Right atrium auricular region (tissue), 2 donors: ENCODE measurements at places on chromosomes 3 and 15. TPM values are rescaled to one million over a fixed set of nuclear protein-coding genes. Genes with fewer than 3 reads are reported as not detected.

- DNase-seq: peak; percentile 16
Measured at GRCh38 chr15:44554934-44555723, 18.2 kb downstream of the EIF3J start.

DNA sequence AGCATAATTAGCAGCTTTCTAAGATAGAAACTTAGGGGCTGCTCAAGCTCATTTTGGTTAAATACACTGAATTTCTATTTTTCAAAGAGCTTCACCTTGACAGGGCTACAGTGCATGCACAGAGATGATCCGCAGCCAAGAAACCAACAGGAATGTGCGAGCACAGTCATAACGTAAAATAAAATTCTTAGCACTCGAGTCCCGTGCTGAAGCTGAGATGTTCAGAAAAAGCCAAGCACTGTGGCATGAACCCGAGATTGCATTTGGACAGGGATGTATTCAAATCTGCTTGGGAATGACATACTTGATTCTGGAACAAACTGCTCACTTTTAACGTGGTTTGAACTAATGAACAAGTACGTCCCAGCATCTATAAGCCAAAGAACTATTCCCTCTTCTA is 340.3 kb downstream of the FOXP1 start:
- no peak for DNase-seq

FBXW12 gene
- total RNA-seq: not detected

- no peak for DNase-seq
Measured at GRCh38 chr3:154304936-154305335, 19.4 kb downstream of the DHX36 start.

PAK6 gene
- 15.3 TPM for total RNA-seq

PML gene
- 27.3 TPM for total RNA-seq

SLC24A5 gene
- total RNA-seq: not detected

- DNase-seq: no peak
Measured at GRCh38 chr15:66670175-66670574, 31.9 kb upstream of the SMAD6 start.

GRCh38 chr3:177883957-177884356 is 652.3 kb upstream of the KCNMB2 start:
- no peak for DNase-seq

DNA sequence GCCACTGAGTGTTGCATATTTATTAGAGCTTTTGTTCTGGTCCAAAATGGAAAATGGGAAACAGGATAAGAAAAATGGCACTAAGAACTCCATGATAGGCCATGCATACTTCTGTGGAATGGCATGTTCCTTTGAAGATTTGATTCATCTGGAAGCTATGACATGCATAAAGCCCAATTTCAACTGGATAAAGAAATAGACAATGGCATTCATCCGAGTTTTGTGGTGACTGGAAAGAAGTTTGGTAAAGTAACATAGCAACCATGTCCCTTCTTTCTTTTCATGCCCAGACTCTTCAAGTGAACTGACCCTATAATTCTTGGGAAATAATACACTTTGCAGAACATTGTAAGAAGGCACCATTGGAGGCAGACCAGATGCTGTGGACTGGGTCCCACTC is 368.4 kb upstream of the IL12A start:
- DNase-seq: no peak

DNA sequence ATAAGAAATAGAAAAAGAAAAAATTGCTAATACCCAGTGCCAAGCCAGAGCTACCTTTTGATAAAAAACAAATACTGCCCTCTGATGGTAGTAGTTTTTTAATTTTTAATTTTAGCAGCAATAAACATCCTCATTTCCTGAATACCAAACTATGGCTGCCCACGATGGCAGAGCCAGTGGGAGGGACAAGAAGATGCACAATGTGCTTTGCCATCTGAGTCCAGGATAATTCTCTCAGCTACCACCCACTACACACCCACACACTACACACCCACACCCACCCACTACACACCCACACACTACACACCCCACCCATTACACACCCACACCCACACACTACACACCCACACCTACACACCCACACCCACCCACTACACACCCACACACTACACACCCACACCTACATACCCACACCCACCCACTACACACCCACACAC is 17.8 kb downstream of the CEP19 start:
- no peak for DNase-seq

GRCh38 chr3:52453496-52454249 is at the start of gene TNNC1:
Gene TNNC1, minus strand, starts transcription at chr3:52454041. Its CDS starts 26 bp downstream, at chr3:52454015.
- DNase-seq: no peak

DNA sequence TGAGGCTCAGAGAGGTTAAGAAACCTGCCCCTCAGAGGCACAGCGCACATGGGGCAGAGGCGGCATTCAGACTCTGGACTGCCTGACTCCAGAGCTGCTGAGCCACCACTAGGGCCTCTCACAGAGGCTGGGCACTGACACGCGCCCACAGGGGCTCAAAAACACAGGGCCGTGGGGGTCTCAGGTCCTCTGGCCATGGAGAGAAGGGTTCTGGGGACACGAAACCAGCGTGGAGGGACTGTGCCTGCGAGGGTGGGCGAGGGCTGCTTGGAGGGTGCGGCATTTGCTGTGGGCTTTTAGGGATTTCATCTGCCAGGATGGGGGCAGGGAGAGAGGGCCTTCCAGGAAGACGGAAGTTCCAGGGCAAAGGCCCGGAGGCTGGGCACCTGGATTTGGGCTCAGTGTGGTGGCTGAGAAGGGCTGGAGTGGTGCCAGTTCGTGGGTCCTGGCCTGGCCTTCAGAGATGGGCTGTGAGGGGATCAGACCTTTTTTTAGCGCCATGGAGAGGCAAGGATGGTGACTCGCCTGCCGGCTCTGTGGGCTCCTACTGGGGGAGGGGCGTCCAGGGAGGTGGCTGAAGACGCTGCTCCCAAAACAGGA is 69.6 kb downstream of the EFCAB12 start:
- no peak for DNase-seq

DNA sequence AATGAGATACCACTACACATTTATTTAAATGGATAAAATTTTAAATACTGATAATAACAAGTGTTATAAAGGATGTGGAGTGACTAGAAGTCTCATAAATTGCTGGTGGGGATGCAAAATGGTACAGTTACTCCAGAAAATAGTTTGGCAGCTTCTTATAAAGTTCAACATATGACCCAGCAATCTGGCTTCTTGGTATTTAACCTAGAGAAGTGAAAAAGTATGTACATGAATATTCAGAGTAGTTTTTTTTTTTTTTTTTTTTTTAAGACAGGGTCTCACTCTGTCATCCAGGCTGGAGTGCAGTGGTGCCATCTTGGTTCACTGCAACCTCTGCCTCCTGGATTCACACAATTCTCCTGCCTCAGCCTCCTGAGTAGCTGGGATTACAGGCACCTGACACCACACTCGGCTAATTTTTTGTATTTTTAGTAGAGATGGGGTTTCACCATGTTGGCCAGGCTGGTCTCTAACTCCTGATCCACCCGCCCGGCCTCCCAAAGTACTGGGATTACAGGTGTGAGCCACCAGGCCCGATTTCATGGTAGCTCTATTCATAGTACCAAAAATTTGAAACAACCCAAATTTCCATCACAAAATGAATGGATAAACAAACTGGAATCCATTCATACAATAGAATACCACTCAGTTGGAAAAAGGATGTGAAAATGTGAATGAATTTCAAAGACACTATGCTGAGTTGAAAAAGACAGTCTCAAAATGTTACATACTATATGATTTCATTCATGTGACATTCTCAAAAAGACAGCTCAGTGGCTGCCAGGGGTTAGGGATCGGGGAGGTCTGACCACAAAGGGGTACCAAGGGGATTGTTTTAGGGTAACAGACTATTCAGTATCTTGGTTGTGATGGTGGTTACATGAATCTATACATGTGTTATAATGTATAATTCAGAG is 14.4 kb downstream of the RRP9 start:
- peak; percentile 32 for DNase-seq

GRCh38 chr3:1214933-1215332 is 122.1 kb downstream of the CNTN6 start:
- no peak for DNase-seq

GRCh38 chr3:49785565-49786356 is 581 bp downstream of the IP6K1 start:
- DNase-seq: no peak

CORO2B gene
- 6.0 TPM for total RNA-seq

DNA sequence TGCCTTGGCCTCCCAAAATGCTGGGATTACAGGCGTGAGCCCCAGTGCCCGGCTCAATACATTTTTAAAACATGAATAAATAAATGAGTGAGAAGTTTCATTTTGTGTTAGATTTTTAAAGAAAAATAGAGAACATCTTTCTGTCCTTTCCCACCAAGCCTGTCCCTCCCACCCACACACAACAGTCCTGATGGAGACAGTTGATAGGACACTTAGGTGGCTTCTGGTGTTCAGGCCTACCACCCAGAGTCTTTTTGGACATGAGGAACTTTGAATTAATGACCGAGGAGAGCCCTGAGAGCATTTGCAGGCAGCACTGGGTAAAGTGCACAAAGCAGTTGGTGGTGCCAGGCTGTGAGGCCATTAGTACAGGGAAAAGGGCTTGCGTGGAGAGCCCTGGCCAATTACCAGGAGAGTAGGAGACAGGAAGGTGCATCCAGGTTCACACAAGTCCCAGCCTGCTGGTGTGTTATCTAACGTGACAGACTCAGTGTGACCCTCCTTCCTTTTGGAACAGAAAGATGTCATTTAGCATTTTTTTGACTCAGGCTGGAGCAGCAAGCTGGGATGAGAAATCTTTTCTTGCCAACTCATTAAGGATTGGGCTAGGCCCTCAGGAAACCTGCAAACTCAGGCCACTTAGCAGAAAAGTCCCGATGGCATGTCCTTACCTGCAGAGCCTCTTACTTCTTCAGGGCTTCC is 103.6 kb downstream of the PDCD6IP start:
- no peak for DNase-seq

DNA sequence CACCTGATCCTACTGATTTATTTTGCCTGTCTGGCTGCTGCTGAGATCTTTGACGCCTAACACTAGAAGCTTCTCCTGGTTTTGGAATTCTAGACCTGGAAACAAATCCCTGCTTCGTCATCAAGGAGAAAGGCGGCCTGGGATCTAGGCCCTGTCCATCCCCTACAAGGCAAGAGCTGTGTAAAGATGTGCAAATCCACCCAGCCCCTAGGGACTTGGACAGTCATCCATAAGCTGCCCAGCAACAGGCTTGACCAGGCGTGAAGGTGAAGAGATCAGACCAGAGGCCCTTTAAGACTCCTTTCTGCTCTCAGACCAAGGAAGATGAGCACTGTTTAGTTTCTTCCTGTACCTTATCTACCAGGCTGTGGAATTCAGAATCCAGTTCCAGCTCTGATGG is 32.2 kb downstream of the SLC41A3 start:
- DNase-seq: peak; percentile 30

- no peak for DNase-seq
Measured at GRCh38 chr15:80489030-80489594, 84.9 kb downstream of the ARNT2 start.

DNA sequence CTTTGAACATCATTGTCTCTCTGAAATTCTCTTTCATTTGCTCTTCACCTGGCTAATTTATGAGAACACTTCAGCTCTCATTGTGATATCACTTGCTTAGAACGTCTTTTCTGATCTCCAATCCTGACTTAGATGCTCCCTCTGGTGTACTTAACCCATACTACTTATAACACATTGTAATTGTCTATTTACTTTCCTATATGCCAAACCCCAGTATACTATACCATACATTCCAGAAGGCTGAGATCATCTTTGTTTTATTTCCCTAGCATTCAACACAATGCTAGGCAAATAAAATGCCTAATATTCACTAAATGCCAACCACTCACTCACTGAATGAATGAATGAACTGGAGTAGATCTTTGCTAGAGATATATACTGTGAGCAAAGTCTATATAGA is 27.0 kb upstream of the PEX5L start:
- no peak for DNase-seq

DNA sequence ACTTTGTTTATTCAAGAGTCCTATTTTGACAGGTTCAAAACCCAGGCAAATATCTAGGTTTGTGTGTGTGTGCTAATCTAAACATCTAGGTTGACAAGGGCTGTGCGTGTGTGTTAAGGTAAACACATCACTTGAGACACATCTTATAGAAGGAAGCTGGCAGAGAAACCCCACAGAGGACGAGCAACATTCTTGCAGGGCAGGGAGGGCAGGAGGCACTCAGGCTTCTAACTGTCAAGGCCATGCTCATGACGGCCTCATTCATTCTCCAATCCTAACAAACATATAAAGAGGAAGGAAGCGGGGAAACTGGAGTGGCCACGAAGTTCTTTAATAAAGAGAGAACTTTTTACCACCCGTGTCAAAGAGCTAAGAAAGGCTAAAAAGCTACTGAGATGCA is 43.4 kb downstream of the SLCO2A1 start:
- DNase-seq: no peak

CATSPER2 gene
- total RNA-seq: 0.26 TPM

GRCh38 chr3:64039981-64040733 is 16.9 kb upstream of the PSMD6 start:
- DNase-seq: no peak

GRCh38 chr15:93018574-93018973 is 70.4 kb downstream of the RGMA start:
- no peak for DNase-seq

DNA sequence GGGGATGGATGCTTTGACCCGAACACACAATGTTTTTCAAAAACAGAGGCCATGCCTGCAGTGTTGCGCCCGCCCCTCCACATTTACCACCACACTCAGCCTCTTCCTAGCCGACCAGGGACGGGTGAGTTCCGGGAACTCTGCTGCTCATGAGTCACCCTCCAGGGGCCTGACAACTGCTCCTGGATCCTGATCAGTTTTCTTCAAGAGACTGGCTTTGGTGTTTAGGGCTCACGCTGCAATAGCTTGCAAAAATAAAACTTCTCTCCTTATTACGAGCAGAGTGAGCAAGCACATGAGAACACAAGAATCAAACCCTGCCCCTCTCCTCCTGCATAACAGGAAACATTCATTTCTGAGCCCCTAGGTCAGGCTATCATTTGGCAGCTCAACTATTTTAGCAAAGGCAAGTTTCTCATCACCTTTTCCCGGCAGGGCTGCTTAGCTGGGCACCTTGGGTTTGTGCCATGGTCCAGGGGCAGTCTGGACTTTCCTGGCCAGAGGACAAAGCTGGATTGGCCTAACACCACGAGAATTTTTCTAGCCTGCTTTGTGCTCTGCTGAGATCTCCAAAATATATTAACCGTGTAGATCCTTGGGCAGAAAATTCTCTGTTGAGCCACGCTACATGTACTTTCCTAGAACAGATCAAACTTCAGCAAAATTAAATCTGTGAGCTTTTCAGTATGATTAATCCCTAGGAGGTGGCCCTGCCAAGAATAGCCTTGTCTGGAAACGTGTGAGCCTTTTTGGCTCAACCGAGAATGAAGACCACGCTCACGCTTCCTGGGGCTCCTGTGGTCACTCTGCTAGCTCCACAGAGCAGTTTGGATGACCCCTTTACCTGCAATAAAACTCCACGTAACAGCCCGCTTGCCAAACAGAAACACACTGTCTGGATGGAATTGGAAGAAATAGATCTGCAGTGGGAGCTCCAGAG is 52.7 kb upstream of the SPATA12 start:
- peak; percentile 84 for DNase-seq

- no peak for DNase-seq
Measured at GRCh38 chr3:52437326-52438103, 7.4 kb downstream of the SEMA3G start.

- DNase-seq: no peak
Measured at GRCh38 chr3:134328846-134329245, 45.4 kb downstream of the AMOTL2 start.

RASL12 gene
- total RNA-seq: 183 TPM

TMEM115 gene
- total RNA-seq: 47.4 TPM
